Fibroblast of skin of abdomen (primary cell): ENCODE measurements at places on chromosomes 6 and 20.

DNA sequence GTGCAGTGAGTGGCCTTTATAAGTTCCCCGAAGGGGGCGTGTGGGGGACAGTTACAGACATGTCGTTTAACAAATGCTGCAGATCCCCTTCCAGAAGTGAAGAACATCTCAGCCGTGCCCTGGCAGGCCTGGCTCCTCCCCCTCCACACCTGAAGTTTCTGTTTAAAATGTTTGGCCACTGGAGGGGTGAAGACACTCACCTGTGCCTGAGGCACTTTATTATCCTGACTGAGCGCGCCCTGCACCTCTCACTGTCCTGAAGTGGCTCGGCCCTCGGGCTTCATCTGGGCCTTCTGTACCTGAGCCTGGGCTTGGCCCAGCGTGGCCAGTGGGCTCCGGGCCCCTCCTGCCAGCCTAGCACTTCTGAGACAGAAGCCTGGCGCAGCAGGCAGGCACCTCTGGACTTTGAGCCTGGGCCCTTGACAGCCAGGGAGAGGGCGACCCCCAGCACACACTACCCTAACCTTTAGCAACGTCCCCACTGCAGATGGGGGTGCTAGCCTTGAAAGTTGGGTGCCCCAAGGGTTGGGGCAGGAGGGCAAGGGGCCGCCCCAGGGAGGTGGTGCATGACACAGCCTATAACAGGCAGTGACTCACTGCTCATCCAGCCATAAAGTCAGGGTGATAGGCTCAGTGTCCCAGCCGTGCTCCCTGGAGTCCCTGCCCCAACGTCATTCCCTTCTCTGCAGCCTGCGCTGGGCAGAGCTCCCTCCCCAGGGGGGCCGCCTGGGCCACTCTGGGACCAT, 13.6 kb upstream of the GATA5 start:
- no peak for DNase-seq

DNA sequence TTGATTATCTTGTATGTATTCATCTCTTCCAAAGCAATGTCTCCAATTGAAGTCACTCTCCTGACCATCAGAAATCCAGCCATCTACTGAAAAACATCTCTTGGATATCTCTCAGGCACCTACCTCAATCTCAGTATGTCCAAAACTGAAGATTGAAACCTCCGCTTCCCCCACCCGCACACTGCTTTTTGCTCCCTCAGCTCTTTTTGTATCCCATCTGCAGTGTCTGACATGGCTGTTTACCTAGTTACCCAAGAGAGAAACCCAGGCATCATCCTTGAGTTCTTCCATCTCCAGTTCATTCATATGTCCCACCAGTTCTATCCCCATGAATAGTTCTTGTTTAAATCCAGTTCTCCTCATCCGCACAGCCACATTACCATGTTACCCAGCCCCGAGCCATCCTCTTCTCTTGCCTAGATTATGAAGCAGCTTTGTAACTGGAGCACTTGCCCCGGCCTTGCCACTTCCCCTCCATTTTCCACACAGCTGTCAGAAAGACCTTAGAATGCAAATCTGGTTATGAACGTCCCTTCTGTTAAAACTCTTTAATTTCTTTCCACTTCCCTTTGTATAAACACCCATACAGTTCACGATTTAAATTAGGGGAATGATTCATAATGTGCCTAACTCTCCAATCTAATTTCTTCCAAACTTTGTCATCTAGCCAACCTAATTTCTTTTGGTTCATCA, 40.5 kb upstream of the GCLC start:
- no peak for DNase-seq

DNA sequence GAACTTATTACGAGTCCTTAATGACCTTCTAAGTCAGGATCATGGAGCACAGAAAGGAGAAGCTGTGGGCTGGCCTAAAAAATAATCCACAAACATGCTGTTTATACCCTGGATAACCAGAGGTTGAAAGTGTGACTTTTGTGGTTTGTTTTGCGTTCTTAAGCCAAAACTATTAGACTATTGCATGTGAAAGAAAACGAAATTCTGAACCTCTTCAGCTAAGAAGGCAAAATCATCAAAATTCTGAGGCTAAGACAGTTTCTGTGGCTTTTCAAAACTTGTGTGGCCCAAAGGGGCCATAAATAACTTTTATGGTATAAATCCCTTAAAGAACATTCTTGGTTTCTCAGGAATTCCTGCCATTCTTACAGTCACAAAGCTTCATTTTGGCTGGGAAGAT, 251.0 kb downstream of the UST start:
- DNase-seq: peak; percentile 95

DNA sequence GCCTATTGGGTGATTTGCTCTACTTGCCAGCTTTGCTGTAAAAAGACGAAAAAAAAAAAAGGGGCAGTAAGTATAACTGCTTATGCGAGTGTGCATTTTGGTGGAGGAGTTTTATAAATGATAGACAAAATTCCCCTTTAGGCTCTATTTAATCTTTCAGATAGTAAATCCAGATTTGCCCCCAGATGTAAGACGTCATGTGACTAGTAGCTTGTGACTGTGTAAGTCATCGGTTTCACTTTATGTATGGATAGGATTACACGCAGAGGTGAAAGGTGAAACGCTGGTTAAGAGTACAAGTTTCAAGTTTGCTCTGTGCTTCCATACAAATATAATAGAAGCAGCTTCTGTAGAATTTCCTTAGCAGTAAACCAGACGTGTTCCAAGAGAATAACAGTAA, 7.9 kb downstream of the RAB32 start:
- DNase-seq: peak; percentile 4

GRCh38 chr6:119447921-119448320, 98.4 kb upstream of the MAN1A1 start:
- no peak for DNase-seq

GRCh38 chr20:49695830-49696229, 17.8 kb downstream of the B4GALT5 start:
- peak; percentile 55 for DNase-seq

DNA sequence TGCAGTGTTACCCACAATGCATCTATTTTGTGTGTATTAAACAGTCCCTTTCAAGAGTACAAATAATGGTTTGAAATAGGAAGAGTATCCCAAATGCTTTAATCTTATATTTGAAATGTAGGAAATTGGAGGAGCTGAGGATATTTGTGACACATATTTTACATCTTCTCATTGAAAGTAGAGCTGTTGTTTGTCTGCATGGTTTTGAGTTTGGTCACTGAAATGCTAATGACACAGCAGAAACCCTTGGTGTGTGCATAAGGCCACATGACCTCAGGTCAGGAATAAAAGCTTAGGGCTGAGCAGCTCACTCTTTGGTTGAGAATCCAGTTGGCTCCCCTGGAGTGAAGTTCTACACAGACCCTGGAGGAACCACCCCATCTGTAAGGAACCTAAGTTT, 49.8 kb downstream of the TPD52L1 start:
- no peak for DNase-seq

DNA sequence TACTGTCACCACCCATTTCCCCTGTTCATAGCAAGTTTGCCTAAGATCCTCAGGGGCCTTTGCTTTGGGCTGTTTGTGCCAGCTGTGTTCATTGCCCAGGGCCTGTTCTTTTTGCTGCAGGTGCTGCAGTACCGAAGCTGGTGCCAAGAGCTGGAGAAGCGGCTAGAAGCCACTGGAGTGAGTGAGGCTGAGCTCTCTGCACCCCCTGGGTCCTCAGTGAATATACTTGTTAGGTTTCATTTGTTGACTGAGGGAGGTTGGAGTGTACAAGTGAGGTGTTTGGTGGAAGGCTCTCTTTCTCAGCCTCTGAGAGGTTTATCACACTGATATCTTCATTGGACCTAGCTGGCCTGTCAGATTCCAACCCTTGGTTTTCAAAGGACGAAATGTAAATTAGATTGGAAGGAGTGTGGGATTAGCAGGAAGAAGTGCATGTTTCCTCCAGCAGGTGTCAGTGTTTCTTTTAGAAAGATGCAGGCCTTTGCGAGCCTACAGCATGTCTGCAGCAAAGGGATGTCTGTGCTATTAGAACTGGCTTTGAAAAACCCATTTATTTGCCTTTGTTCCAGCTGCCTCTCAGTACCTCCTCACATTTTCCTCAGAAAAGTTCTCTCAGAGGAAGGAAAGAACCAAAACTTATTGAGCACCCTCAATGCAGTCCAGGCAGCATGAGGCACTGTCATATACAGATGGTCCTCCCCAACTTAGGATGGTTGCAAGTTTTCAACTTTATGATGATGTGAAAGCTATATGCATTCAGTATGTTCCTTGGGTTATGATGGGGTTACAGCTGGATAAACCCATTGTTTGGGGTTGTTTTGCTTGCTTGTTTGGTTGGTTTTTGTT, 8.3 kb downstream of the CEP250 start:
- DNase-seq: peak; percentile 62

GRCh38 chr20:1322511-1323245, 6.3 kb downstream of the SDCBP2 start:
- peak; percentile 85 for DNase-seq

GRCh38 chr20:36234771-36235320, 1.4 kb upstream of the AAR2 start:
- DNase-seq: no peak

- peak; percentile 89 for DNase-seq
Observed at GRCh38 chr6:3324262-3324942, 65.7 kb downstream of the PSMG4 start.

GRCh38 chr6:53066874-53067706, 1.9 kb downstream of the FBXO9 start:
- DNase-seq: no peak

GRCh38 chr6:37822851-37823682, 3.5 kb downstream of the ZFAND3 start:
- DNase-seq: peak; percentile 14

DNA sequence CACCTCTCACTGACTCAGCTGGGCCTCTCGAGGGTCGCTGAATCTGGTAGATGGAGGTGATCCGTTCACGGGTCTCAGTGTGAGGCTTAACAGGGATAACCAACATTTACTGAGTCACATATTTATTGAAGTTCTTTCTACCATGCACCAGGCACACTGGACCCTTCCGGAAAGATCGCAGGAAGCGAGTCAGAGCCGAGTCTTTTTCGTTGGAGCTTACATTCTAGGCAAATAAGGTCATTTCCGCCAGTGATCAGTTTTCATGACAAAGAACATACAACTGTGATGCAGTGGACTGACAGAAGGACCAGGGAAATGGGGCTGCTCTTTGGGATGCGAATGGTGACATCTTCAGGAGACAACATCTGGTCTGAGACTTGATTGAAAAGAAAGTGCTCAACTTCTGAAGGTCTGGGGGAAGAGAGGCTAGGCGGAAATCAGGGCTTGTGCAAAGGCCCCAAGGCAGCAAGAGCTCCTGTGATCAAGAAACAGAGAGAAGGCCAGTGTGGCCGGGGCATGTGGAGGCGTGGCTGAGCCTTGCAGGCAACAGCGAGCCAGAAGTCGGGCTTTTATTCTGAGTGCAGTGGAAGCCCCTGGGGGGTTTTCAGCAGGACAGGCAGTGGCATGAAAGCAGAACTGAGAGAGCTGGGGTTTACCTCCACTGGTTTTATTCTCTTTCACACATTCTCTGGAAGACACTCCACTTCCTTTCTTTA, 56.7 kb downstream of the APCDD1L start:
- DNase-seq: peak; percentile 40

DNA sequence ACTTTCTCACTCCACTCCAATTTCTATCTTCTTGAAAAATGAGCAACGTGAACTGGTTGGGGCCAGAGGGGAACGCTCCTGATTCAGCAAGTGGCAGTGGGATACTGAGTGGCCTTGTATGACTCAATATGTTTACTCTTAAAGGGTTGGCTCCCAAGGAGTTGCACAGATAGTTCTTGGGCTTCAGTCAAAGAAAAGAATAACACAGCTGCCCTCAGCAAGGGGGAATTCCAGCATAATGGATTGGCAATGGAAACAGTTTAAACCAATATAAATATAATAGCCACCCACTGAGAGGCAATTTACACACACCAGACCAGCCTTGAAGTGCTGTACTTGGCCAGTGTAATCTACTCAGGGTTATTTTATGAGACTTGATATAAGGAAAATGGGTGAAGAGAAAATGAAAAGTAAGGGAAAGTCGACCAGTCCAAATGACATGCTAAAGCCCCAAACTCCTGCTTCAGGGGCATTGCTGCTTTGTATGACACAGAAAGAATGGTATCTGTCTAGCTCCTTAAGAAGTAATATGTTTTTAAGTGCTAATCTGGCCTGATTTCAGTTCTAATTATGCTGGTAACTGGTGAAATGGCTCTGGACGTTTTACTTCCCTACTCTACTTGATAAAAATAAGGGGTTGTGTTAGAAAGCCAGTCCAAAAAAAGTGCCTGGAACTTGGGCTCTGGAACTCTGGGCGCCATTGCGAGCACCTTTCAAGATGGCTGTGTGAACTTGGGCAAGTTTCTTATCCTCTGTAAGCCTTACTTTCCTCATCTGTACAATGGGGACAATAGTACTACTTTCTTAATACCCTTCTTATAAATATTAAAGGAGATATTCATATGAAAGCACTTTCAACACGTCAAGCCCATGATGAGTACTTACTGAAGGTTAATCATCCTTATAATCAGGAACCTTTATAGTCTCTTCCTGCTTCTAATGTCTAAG, 712.9 kb upstream of the MAP3K7 start:
- DNase-seq: peak; percentile 48

DNA sequence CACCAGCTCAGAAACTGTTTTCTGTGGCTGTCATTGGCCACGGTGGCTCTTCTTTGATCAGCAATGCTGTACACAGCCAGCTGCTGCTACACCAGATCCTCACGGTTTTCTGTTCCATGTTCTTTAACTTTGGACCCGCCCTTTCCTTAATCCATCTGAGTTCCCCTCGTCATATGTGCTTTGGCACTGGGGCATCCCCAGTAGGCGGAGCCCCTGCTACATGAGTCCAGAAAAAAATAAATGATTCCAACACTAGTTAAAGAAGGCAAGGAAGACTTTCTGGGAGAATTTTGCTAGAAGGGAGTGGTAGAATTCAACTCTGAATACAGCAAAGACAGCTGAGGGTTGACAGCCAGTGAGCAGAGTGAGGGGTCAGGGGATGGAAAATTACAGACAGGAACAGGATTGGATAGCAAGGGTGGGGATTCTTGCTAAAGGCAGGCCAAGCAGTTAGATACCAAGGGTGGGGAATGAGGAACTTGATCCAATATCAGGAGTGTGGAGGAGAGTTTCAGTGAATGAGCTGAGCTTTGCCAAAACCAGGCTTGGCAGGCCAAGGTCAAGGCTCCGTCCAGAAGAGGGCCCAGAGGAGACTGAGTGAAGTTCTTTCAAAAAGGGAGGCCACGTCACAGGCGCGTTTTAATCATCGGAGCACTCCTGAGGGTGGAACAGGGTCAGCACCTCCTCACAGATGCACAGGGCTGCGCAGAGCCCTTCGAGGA, 391.8 kb downstream of the CDH4 start:
- peak; percentile 19 for DNase-seq

DNA sequence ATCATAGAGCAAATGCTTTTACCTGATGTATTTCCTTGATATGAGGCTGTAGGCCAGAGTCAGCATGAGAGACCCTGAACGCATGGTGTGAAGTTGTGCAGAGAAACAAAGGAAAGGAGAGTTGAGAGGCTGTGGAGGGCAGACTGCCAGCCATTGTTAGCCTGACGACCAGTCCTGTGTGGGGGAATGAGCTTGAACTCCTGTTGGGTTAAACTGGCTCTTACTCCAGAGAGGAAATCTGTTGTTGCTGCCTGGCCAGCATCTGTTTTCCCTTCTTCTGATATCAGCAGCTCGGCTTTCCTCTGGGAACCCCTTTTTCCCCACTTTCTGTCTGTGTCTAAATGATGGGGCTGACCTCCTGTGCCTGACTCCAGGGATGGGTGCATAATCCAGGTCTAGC, 158.2 kb upstream of the ZFP64 start:
- DNase-seq: no peak
